Gastrocnemius medialis (tissue), 4 donors: ENCODE measurements at places on chromosomes 5 and 9. TPM values are rescaled to one million over a fixed set of nuclear protein-coding genes. Genes with fewer than 3 reads are reported as not detected.

SH3RF2 gene
- total RNA-seq, result 45.6 TPM

TTC16 gene
- not detected for total RNA-seq

- no peak for DNase-seq
- H3K27me3 ChIP-seq, result no peaks in the 10 kb centered on the region
- H3K4me3 ChIP-seq, result no peak overlapping the region
- H3K27ac ChIP-seq, result peak overlapping the region; percentile 28
- peaks cover 13% of the 10 kb centered on the region for H3K4me1 ChIP-seq
- H3K36me3 ChIP-seq, result no peaks in the 10 kb centered on the region
These were observed 18.3 kb upstream of the TCOF1 start for GRCh38 chr5:150339165-150339564.

DNA sequence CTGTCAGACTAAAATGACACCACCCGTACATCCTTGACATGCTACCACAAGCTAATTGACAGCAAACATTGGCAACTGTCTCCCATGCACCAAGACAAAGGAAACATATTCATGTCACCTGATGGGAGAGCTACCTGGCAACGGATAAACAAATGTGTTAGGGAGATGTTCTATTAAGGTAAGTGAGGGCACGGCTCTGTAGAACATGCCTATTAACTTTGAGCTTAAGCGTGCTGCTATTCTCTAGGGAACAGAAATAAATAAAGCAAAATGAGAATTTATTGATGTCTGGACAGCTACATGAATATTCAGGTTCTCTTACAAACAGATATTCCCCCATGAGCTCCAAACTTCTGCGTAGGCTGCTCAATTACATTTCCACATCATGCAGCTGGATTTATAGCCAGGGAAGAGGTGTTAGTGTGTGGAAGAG lies 361.4 kb upstream of the RFX3 start:
- no peak overlapping the region for H3K27ac ChIP-seq
- no peaks in the 10 kb centered on the region for H3K4me1 ChIP-seq
- no peak for DNase-seq
- no peak overlapping the region for H3K4me3 ChIP-seq
